ENCODE measurements at places on chromosomes 5 and 9. TPM values are rescaled to one million over a fixed set of nuclear protein-coding genes. Genes with fewer than 3 reads are reported as not detected.

The FREM1 gene
- total RNA-seq: not detected

The TGFBI gene
- 1,744 TPM for total RNA-seq

The SLC4A9 gene
- total RNA-seq: not detected

The DMRT3 gene
- total RNA-seq: not detected

The SKIC3 gene
- 12.6 TPM for total RNA-seq

The LRSAM1 gene
- 10.0 TPM for total RNA-seq

The TMED9 gene
- 278 TPM for total RNA-seq

The GRM6 gene
- not detected for total RNA-seq

The ELOVL7 gene
- 10.9 TPM for total RNA-seq

The TTLL11 gene
- total RNA-seq: 4.5 TPM

The MINAR2 gene
- total RNA-seq: not detected

The ADAMTSL2 gene
- total RNA-seq: not detected

The NSA2 gene
- 135 TPM for total RNA-seq

The PCDHAC1 gene
- total RNA-seq: 1.9 TPM

The TLX3 gene
- total RNA-seq: not detected

The TMOD1 gene
- total RNA-seq: 2.8 TPM

Measured in A549 treated with RU486 at 1 μM for 4 hours (cell line).